ENCODE measurements at places on chromosomes 3 and 15.

GRCh38 chr15:100939791-100940190 lies 20.6 kb downstream of the LRRK1 start:
- no peak for DNase-seq

DNA sequence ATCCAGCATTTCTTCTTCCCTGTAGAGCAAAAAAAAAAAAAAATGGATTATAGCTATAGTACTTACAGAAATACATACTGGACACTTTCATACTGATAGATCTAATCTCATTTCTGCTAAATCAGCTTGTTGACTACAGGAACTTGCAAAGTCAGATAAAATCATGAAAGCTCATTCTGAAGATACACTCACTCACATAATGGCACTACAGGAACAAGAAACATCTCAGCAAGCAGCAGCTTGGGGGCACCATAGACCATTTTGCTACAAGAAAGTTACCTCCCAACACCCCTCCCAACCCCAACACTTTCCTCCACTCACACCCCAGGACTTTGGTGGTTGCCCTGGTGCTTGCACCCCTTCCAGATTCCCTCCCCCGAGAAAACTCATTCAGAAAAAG lies 4.6 kb downstream of the MYH15 start:
- no peak for DNase-seq

- DNase-seq = no peak
Observed at GRCh38 chr3:49747792-49748480, 24.2 kb upstream of the GMPPB start.

GRCh38 chr15:76844096-76844495 lies 61.0 kb downstream of the SCAPER start:
- DNase-seq = no peak
